ENCODE measurements at places on chromosomes 13 and 19. TPM values are rescaled to one million over a fixed set of nuclear protein-coding genes. Genes with fewer than 3 reads are reported as not detected.

The SERTAD3 gene
- total RNA-seq, result 7.3 TPM

The CADM4 gene
- 93.3 TPM for total RNA-seq

The SIGLECL1 gene
- not detected for total RNA-seq

The IRS2 gene
- 10.6 TPM for total RNA-seq

The HIPK4 gene
- total RNA-seq, result not detected

The KIR3DL2 gene
- total RNA-seq, result not detected

The OR10H3 gene
- total RNA-seq, result not detected

The HIF3A gene
- 3.3 TPM for total RNA-seq

The CALR3 gene
- total RNA-seq, result not detected

The TRIP10 gene
- total RNA-seq, result 2.9 TPM

The NLRP13 gene
- not detected for total RNA-seq

The SGCG gene
- total RNA-seq, result 0.82 TPM

The IL4I1 gene
- total RNA-seq, result 0.41 TPM

DNA sequence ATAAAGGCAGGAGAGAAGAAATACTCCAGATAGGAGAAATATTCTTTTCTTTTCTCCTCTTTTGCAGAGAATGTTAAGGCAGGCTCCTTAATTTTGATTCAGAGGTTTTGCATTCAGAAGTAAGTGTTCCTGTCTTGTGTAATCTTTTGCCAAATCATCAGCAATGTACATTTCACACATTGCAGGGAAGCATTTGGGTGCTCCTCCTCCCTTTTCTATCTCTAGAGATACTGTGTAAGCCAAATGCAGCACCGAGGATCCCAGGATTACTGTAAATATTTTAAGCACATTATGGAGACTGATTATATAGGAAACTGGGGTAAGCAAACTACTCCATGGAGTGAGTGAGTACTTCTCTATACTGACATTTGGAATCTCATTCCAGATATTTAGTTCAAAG lies 7.2 kb downstream of the ATP8A2 start:
- no peak for DNase-seq

GRCh38 chr13:31286930-31287329 lies 87.2 kb downstream of the B3GLCT start:
- no peak for DNase-seq

- DNase-seq, result no peak
Observed at GRCh38 chr19:38384209-38385027, 3.4 kb downstream of the GGN start.

DNA sequence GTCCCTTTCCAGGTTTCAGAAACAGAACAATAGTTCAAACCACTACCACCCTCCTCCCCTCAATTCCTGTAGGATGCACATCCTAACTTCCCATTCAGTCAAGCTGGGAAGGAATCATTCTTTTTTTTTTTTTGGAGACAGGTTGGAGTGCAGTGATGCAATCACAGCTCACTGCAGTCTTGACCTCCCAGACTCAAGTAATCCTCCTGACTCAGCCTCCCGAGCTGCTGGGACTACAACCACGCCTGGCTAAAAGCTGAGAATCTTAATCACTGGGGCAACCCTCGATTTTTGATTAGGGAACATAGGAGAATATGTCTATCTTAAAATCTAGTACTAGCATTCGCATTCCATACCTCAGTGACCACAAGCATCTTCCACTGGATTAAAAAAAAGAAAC lies 146.2 kb downstream of the ABCC4 start:
- no peak for DNase-seq

- DNase-seq, result no peak
Observed at GRCh38 chr19:6274756-6275155, 5.0 kb downstream of the MLLT1 start.

GRCh38 chr19:44740351-44740824 lies 8.1 kb upstream of the BCL3 start:
- DNase-seq, result no peak

DNA sequence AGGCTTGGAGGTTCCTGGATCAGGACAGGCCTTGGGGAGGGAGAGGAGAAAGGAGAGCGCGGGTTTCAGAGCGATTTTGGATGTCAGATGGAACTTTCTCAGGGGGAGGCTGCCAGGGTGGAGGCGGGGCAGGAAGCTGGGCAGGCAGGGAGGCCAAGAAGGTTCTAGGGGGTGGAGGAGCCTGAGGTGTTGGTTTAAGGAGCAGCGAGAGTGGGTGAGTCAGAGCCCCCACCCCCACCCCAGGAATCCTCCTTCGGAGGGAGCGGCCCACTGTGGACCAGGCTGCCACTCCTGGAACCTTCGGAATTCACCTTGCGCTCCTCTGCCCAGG lies 15.9 kb upstream of the NOP53 start:
- DNase-seq, result no peak

- DNase-seq, result no peak
Observed at GRCh38 chr13:30934381-30934780, 1.9 kb downstream of the TEX26 start.

DNA sequence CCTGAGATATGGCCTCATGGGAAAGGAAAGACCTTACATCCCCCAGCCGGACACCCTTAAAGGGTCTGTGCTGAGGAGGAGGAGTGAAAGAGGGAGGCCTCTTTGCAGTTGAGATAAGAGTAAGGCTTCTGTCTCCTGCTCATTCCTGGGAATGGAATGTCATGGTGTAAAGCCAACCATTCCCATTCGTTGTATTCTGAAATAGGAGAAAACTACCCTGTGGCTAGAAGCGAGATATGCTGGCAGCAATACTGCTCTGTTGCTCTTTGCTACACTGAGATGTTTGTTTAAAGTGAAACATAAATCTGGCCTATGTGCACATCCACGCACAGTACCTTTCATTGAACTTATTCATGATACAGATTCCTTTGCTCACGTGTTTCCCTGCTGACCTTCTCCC lies 783 bp upstream of the ZNF587B start:
- no peak for DNase-seq

DNA sequence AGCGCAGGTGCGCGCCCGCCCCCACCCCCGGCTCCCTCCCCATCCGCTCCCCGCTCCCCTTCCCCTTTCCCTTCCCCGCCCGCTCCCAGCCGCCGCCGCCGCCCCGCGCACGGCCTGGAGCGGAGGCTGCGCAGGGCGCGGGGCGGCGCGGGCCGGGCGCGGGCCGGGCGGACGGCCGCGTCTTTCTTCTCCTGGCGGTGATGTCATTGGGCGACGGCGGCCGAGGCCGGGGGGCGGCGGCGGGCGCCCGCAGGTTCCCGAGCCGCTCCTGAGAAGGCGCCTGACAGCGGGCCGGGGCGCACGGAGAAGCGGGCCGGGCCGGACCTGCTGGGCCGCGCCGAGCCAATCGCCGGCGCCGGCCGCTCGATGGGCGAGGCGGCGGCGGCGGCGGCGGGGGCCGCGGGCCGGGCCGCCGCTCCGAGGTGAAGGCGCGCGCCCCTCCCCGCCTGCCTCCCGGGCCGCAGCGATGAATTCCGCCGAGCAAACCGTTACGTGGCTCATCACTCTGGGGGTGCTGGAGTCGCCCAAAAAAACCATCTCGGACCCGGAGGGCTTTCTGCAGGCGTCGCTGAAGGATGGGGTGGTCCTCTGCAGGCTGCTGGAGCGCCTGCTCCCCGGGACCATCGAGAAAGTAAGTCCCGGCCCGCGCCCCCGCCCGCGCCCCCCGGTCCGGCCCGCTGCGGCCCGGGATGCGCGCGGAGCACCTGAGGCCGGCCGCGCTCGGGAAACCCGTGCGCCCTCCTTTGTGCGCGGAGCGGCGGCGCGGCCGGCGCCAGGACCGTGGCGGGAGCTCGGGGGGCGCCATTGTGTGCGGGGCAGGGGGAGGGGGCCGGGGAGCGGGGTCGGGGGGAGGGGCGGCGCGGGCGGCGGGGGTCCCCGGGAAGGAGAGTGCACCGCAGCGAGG lies at the start of gene ARHGEF7:
TSS of gene ARHGEF7 (plus strand) at position 250 of the 904 bp plus-strand sequence. CDS start at position 467, 217 bp downstream.
- DNase-seq, result peak; percentile 50

DNA sequence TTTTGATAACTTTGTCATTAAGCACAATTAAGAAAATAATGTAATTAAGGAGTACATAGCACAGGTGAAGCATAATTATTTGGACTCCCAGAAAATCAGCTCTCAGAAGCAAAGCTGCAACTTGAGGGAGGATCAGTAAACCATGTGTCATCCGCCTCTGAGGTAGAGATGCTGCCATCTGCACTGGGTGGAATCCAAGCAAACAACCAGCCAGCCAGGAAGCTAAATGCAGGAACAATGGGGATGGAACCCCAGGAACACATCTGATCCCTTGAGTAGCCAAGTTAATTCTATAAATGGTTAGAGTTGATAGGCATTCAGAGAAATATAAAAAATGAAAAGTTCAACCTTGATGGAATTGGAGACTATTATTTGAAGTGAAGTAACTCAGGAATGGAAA lies 520.2 kb downstream of the RFC3 start:
- DNase-seq, result no peak

GRCh38 chr19:31348481-31349159 lies 616 bp downstream of the TSHZ3 start:
- no peak for DNase-seq

GRCh38 chr13:20544201-20544923 lies 18.7 kb upstream of the CRYL1 start:
- DNase-seq, result no peak

DNA sequence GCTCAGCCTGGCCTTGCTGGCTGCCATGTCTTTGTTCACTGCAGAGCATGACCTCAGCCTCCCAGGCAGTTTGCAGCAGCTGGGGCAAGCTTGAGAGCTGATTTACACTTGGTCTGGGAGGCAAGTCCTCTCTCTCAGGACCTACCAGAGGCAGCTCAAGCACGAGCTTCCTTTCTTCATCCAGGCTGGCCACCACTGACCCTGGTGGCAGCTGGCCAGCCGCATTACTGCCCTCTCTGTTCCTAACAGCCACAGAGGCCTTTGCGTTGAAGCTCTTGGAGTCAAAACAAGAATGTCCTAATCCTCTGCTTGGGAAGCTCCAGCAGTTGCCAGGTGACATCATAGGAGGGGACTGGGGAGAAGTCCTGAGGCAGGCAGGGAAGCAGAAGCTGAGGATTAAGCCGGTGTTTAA lies 85.7 kb downstream of the NUFIP1 start:
- no peak for DNase-seq

GRCh38 chr19:14516048-14516534 lies 2.1 kb downstream of the DNAJB1 start:
- no peak for DNase-seq

GRCh38 chr13:33550885-33551284 lies 265.3 kb upstream of the STARD13 start:
- no peak for DNase-seq

DNA sequence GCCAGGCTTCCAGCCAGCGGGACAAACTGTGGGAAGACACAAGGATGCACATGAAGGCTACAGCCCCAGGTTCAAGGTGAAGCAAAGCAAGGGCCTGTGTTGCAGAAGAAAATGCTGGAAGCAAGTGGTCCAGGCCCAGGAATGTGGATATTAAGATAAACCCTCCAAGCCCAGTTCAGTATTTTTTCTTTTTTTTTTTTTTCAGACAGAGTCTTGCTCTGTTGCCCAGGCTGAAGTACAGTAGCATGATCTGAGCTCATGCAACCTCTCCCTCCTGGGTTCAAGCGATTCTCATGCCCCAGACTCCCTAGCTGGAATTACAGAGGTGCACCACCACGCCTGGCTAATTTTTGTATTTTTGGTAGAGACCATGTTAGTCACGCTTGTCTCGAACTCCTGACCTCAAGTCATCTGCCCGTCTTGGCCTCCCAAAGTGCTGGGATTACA lies 4.4 kb downstream of the PRDX2 start:
- no peak for DNase-seq

GRCh38 chr13:51797664-51798488 lies 6.1 kb downstream of the DHRS12 start:
- peak; percentile 32 for DNase-seq

DNA sequence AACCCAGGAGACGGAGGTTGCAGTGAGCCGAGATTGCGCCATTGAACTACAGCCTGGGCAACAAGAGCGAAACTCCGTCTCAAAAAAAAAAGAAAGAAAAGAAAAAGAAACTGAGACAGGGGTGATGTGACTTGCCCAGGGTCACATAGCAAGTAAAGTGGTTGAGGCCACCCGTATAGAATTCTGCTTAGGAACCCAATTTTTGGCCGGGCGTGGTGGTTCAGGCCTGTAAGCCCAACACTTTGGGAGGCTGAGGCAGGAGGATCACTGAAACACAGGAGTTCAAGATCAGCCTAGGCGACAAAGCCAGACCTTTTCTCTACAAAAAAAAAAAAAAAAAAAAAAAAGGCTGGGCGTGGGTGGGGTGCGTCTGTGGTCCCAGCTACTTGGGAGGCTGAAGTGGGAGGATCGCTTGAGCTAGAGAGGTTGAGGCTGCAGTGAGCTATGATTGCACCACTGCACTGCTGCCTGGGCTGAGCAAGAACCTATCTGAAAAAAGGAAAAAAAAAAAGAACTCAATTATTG lies 1.3 kb downstream of the SNRPA start:
- DNase-seq, result no peak

GRCh38 chr13:28540612-28541011 lies 45.7 kb upstream of the FLT1 start:
- DNase-seq, result no peak

DNA sequence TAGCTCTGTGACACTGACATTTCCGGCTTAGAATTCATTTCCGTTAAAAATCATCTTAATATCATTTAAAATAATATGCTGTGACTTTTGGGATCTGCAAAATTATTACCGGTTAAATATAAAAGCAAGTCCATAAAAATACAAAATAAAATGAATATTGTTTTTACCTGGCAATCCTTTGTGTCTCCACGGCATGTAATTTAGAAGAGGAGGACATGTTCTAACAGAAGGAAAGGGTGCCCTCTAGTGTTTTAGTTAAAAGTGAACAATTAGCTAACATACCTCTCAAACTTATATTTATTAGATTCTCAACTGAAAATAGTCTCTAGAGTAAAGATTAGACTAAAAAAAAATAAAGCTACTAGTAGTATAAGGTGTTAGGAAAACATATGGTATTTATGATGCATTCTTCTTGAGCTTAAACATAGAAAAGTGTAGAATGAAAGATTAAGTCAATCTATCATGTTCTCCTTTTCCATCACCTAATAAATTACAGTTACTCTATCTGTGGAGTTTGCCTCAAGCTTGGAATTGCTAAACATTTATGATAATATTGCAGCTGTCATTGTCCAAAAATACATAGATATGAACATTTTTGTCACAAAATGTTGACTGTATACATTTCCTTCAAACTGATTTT lies 676.7 kb upstream of the SPRY2 start:
- DNase-seq, result peak; percentile 32

- DNase-seq, result no peak
Observed at GRCh38 chr19:7757358-7757757, 5.7 kb upstream of the CLEC4M start.

- DNase-seq, result peak; percentile 4
Observed at GRCh38 chr13:32538143-32538620, 413 bp downstream of the N4BP2L2 start.

DNA sequence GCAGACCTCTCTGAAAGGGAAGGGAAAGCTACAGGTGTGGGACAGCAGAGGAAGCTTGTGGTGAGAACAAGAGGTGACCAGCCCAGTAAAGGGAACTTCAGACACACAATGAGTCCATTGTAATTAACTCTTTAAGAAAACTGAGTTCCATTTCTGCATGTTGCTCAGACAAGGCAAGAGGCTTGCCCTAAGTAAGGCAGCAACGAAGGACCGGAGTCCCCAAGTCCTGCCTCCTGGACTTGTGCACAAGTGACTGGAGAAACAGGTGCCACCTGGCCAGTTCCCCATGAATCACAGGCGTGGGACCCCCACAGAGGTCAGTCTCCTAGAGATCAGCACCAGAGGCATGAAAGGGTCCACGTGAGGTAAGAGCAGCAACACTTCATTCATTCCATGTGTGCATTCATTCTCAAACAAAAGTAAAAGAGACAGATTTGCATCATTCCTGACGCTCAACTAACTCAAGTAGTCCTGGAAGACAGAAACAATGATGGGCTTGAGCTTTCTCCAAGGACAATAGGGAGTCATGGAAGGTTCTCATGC lies 14.7 kb upstream of the SIGLEC6 start:
- no peak for DNase-seq

All from frontal cortex (tissue), 4 donors.